Activated T-cell treated with anti-CD3 and anti-CD28 coated beads, Interleukin-2, amount 50 U/mL, for 48 hours (primary cell): ENCODE measurements at places on chromosomes 5 and 9.

- no peak for DNase-seq
These were observed 43.5 kb downstream of the SEMA6A start for GRCh38 chr5:116531117-116531516.

DNA sequence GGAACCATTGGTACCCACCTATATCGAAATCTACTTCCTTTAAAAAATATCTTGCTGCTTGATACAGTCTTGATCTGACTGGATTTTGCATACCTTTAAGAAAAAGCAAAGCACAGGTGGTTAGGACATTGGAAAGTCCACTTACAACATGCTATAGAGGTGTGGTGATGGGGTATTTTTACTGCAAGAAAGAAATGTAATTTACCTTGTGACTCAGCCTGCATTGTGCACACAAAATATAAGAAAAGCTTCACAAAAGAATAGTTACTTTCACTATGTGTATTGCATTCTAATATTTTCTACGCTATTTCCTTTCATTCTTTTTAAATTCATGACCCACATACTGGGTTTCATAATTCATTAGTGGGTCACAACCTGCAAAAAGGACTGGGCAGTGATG is 236.2 kb upstream of the RASEF start:
- DNase-seq: no peak

DNA sequence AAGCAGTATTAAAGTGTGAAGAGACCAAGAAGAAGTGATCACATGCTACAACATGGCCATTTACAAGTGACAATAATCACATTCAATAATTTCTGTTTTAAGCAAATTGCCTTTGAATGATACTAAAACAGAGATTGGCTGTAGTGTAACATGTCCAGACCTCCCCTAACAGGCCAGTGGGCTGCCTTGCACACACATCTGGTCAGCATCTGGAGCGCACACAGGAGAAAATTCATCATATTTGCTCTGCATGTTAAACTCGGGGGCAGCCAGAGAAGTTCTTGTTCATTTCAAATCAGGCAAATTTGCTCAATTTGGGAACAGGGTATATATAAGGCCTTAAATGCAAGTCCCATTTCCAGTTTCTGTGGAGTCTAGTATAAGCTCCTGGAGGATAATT is 111.1 kb upstream of the FBXL7 start:
- DNase-seq: no peak

GRCh38 chr5:17743580-17744435 is 109.5 kb downstream of the TAF11L14 start:
- no peak for DNase-seq
